ENCODE measurements at places on chromosomes 6 and 20.
A peak's percentile ranks its signal among the peaks of the same experiment; 100 is the strongest.

DNA sequence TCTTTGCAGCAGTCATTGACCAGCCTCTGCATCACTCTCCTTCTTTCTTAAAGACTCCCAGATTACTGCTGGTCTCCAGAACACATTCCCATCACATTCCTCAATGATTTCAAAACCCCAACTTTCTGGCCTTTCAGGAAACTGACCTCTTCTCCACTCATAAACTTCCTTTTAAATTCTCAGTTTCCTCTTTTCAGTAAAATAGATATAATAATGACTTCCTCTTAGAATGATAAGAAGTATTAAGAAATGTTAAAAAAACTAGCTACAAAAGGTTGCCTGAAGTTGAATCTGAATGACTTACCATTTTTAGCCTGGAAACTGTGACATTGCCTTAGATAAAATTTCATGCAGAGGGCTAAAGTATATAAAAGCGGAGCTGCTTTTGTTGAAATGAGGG lies 239.3 kb downstream of the OGFRL1 start:
- no peak for DNase-seq

- DNase-seq, result no peak
These were observed at the start of gene ADGRB3 for GRCh38 chr6:68634726-68635411. ADGRB3 (plus strand) TSS chr6:68635282; CDS start chr6:68638676, 3,394 bp downstream.

GRCh38 chr20:57648878-57649616 lies 28.8 kb upstream of the ZBP1 start:
- no peak for DNase-seq

- no peak for DNase-seq
These were observed 483.3 kb upstream of the RNF217 start for GRCh38 chr6:124478906-124479305.

DNA sequence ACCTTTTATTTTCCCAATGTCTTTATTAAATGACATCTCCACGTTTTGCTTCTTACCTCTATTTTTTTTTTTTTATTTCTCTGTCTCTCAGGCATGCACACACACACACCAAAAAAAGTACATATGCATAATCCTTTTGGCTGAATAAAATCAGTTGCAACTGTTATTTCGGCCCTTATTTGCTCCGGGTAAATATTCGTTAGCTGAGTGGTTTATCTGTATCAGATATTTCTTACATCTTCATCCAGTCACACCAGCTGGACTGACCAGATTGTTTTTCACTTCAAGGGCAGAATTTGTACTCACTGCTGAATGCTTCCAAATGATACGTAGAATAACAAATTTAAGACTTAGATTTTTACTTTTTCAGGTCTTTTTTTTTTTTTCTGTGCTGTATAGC lies 45.5 kb downstream of the PTPN1 start:
- no peak for DNase-seq

DNA sequence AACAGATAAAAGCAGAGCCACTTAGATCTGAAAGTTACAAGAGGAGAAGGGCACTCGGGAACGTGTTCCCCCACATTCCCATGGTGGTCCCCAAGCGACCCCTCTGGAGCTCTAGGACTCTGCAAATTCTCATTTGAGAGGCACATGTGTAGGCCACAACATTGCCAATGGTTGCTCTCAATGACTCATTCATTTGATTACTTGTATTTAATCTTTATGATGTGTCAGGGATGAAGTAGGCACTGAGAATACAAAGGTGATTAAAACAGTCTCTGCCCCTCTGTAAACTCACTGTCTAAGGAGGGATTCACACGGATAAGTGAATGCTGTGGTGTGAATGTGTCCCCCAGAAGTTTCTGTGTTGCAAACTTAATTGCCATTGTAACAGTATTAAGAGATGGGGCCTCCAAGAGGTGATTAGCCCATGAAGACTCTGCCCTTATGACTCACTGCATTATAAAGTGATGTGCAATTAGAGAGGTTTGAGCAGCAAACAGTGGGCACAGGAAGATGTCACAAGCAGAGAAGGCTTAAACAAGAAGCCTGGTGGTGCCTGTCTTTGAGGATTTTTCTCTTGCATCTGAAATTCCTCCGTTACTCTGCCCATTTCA lies 34.0 kb upstream of the TRAM2 start:
- no peak for DNase-seq

- no peak for DNase-seq
These were observed 177.7 kb downstream of the ZDHHC14 start for GRCh38 chr6:157558487-157559200.

- peak; percentile 68 for DNase-seq
These were observed 147.4 kb upstream of the OLIG3 start for GRCh38 chr6:137641474-137642077.

- DNase-seq, result no peak
These were observed 94.8 kb upstream of the SCAF8 start for GRCh38 chr6:154638369-154638768.

DNA sequence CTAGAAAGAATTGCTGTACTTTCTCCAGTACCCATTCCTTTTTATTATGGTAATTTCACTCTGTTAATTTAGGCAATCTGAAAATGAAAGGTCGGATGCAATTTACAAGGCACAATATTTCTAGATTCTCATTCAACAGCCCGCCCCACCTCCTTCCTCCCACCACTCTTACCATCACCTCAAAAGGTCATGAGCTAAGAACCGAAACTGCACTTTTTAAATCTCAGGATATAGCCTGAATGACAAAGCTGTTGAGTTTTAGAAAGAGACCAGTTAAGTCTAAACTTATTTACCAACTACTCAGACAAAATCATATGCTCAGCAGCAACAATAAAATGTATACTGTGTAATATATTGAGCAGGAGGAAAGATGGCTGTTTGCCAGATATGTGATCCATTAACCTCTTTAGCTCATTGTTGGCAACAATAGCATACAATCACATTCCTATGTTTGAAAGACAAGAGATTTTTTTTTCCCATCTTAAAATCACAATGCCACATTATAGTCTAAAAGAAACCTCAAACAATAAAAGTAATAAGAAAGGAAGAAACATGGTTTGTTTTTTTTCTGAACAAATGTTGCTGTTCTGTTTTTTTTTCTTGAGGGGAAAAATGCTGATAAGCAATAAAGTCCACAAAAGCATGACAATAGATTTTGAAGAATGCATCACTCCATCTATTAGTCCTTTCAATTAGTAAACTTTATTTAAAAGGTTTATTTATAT lies 1.6 kb upstream of the HS3ST5 start:
- no peak for DNase-seq

- DNase-seq, result no peak
These were observed 4.1 kb downstream of the CST7 start for GRCh38 chr20:24953209-24953575.

GRCh38 chr6:100775667-100776066 lies 105.5 kb downstream of the ASCC3 start:
- DNase-seq, result no peak

DNA sequence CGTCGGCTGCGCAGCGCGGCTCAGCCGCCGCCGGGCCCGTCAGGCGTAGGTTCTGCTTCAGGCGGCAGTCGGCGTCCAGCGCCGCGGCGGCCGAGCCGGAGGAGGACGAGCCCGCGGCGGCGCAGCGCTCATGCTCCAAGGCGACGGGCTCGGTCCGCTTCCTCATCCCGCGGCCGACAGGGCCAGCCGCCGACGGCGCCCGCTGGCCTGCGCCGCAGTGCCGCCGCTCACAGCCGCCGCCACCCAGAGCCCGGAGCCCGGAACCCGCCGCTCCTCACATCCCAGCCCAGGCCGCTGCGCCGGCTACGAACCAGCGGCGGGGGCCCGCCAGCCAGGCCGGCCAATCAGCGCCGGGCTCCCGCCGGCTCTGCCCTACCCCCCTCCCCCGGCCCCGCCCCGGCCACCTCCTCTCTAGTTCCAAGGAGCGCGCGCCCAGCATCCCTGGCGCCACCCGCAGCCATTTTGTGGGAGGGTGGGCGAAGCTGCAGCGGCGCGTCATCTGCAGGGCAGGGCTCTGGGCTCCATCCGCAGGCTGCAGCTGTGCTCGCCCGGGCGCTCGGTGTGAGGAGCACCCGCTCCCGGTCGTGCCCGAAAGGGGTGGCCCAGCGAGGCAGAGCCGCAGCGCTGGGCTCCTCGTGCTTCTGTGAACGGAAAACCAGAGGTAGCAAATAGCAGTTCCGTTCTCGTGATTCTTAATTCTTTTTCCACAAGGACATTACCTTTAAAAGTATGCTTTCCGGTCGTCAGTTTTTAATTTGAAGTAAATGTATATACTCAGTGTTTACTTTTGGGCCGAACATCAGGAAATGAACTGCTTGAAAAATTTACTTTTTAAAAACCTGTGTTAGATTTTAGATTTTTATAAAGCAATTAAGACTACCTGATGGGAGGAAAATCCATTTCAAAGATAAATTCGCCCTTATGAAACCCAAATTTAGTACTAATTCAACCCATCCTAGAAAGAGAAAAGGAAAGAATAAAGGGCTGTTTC lies at the start of gene ABHD12:
ABHD12 (minus strand) TSS at position 298 of the 991 bp plus-strand sequence; CDS start at position 166, 132 bp downstream.
- peak; percentile 89 for DNase-seq

GRCh38 chr6:50963952-50964351 lies 145.3 kb downstream of the TFAP2B start:
- no peak for DNase-seq

DNA sequence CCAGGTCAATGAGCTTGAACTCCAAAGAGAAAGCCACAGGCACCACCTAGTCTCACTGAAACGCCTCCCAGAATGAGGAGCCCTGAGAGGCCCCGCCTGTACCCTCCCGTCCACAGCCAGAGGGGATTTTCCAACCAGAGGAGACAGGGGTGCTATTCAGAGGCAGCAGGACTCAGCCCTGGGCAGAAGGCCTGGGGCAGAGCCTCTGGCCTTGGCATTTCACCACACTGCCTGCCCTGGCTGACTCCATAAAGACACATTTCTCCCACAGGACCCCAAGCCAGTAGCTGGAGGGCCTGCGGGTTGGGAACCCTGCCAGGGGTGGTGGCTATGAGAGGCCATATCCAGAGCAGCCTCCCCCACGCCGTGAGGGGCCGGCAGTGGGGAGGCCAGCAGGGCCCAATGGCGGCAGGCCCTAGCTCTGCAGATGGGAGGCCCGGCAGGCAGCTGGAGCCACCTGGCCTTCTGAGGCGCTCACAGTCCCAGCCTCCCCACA lies 159.3 kb downstream of the PREX1 start:
- peak; percentile 28 for DNase-seq

GRCh38 chr20:62374331-62375152 lies 7.4 kb upstream of the LAMA5 start:
- DNase-seq, result no peak

DNA sequence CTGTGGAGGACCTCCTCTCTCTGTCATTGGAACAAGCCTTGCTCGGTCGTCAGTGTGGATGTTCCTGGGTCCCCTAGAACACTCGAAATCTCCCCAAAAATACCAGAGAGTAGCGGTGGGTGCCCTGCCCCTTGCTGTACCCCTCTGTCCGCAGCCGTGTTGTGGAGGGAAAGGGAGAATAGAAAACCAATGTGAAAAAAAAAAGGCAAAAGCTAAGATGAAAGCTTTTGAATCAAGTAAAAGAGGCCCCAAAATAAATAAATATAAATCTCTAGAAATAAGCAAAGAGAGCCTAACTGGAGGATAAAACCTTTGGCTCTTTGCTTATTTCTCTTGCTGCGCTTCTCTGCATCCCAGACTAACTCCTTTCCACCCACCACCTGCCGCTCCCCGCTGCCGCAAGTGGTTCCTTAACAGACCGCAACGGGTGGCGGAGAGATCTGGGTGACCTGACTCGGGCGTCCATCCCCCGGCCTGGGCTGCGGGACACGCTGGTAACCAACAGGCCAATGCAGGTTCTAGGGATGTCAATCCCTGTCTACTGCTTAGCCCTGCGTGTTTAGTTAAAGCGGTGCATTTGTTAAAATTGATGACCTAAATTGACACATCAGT lies 110.0 kb downstream of the GPX5 start:
- DNase-seq, result no peak

DNA sequence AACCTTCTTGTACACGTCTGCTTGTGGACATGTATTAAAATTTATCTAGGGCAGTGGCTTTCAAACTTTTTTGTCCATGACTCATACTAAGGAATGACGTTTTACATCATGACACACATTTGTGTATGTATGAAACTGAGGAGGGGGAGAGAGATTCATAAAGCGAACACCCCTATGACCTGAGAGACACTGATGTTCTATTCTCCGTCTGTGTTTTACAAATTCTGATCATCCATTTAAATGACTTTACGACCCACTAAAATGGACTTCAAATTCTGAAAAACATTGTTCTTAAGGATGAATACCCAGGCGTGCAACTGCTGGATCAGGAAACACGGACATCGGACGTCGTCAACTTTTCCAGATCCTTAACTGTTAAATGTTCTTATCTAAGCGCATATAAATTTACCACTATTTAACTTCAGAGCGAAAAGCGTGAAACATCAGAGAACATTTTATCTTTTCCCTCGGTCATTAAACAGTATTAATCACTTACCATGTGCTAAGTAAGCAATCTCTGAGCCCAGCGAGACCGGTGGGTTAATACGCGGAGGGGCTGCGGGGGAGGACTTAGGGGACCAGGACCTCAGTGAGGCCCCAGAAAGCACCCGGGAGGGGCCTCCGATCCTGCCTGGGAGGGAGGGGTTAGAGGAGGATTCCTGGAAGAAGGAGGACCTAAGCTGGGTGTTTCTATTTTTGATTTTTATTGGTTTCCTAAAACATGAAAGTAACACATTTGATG lies 1.2 kb downstream of the PLAGL1 start:
- DNase-seq, result no peak

DNA sequence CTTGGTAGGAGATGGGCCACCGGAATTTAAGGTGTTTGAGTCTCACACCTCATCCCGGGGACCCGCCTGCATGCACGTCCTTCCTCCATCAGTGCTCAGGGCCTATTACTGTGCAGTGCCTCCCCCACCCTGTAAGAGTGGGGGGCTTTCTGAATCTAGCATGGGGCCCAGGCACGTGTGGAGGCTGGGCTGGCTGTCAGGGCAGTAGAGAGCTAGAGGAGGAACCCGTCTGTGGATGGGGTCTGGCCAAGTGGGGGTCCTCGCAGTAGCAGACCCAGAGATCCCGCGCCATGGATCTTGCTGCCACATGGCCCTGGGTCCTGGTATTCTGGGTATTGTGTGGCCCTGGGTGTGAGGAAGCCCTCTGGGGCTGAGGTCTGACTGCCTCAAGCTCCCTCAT lies 42.9 kb downstream of the SRC start:
- no peak for DNase-seq

DNA sequence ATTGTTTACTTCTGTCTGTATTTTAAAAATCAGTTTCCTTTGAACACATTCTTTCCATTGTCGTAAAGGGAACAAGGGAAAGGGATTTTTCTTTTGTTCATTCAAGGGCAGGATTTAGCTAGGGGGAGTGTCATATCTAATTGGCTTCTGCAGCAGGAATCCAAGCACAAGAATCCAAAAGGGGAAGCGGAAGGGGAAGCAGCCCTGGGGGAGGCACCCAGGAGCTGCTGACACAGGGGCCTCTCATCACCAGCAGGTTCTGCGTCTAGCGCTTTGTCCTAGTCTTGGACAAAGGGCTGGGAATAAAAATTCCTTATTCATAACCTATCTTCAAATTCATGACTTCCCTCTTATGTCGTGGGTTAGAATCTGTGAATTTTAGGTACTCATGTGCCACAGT lies 13.7 kb downstream of the RIPK1 start:
- no peak for DNase-seq

DNA sequence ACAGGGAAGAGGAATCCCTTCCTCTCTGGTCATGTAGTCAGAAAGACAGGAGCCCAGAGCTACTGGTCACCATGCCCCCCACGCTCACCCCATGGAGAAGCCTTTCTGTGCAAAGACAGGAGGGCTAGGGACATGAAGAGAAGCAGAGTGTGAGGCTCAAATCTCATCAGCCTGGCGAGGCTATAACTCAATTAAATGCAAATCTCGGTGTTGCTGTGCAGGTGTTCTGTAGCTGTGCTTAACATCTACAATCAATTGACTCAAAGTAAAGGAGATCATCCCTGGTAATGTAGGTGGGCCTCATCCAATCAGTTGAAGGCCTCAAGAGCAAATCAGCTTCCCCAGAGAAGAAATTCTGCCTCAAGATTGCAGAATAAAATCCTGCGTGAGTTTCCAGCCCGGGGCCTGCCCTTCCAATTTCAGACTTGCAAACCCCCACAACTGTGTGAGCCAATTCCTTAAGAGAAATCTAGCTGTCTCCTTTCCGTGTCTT lies 64.4 kb downstream of the CHMP4B start:
- no peak for DNase-seq

Measured in smooth muscle cell of the brain vasculature (primary cell).